Erythroblast (primary cell): ENCODE measurements at places on chromosomes 6 and 20.

DNA sequence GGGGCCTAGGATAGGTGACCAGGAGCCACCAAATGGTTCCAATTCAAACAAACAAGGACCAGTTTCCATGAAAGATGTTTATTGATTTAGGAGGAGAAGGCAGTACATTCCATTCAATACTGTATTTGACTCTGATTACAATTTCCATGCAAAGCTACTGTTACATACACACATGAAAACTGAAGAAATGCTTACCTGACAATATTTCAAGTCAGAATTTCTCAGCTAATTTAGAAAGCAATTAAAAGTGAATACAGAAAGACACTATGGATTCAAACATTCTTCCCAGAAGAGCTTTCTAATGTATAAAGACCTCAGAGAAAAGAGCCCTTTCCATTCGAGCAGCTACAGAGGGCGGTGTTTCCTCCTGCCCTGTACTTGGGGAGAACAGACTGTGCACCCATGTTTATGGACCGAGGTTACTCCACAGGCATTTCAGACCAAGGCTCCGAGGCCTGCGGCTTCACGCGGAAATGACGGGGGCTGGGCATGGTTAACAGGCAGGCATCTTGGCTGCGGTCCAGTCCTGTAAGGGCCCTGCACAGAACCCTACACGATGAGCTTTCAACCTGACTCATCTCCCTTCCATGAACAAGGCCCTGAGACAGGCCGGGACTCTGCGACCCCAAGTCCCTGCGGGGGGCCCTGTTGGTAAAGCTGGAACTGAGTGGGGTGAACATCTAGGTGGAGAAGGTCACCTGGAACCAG is 25.7 kb upstream of the TCFL5 start:
- DNase-seq = no peak

GRCh38 chr20:40286975-40287531 is 402.0 kb downstream of the MAFB start:
- no peak for DNase-seq

DNA sequence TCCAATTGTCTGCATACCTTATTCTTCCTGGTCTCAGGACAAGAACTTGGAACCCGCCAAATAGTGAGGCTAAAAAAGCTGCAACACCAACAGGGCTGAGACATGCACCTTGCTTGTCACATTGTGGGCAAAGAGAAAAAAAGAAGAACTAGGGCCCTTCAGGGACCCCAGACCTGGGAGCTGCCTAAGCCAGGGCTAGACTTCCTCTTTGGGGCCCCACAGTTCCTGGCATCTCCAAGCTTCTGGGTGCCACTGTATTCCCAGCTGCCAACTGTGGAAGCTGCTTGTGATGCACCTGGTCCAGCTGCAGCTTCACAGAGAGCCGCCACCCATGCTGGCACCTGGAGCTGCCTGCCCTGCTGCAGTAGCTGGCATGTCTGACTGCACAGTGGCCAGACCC is 370.6 kb downstream of the CD83 start:
- DNase-seq = no peak

DNA sequence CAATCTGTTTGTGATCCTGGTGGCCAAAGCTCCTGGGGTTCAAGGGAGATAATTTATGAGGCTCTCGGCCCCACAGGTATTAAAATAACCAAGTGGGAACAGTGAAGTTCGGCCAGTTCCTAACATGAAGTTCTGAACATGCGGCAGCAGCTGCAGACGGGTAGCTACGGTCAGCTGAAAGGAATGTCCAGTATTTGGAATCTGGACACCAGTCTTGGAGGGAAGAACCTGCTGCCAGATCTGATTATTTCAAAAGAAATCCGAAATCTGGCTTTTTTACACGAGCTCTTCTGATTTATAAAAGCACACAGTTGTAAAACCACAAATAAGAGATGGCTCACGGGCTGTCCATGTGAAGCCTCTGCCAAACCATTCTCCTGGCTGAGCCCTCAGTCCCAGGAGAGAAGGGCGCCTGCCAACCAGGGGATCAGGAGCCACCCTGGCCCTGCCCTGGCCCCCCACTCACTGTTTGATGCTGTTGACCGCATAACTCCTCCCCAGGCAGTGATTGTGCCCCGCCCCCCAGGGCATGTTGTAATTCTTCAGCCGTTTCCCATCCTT is 28.2 kb upstream of the KCNB1 start:
- no peak for DNase-seq

GRCh38 chr6:41132254-41132653 is 21.9 kb downstream of the TREML1 start:
- DNase-seq = no peak

- no peak for DNase-seq
These were observed 96.0 kb downstream of the JPH2 start for GRCh38 chr20:44091026-44091425.

GRCh38 chr6:106102034-106102433 is 15.9 kb downstream of the PRDM1 start:
- no peak for DNase-seq

DNA sequence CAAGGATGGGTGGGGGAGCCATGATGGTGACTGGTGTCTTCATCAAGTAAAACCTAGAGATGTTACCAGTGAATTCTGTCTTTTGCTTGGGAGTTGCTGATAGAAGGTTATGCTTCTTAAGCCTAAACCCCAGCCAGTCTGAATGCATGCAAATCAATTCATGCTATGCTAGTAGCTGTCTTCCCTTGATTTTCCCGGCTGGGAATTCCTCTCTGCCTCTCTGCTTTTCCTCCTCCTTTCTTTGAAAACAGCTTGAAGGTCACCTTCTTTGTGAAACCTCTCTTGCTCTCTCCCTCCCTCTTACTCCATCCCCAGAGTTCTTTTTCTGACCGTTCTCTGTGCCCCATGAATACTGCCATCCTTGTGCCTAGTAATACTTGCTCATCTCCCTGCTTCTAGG is 58.9 kb downstream of the TMEM200A start:
- DNase-seq = no peak

GRCh38 chr6:112296122-112296521 is 41.8 kb upstream of the LAMA4 start:
- no peak for DNase-seq

GRCh38 chr20:52859156-52859876 is 112.8 kb upstream of the TSHZ2 start:
- no peak for DNase-seq

- no peak for DNase-seq
These were observed 238.7 kb upstream of the RREB1 start for GRCh38 chr6:6869094-6869493.

- no peak for DNase-seq
These were observed 58.9 kb upstream of the SGK1 start for GRCh38 chr6:134376785-134377184.

GRCh38 chr20:11761497-11761896 is 156.2 kb upstream of the BTBD3 start:
- DNase-seq = no peak
